ENCODE measurements at places on chromosomes 2 and 18. TPM values are rescaled to one million over a fixed set of nuclear protein-coding genes. Genes with fewer than 3 reads are reported as not detected.

GRCh38 chr2:232567721-232568120 is 17.2 kb downstream of the EIF4E2 start:
- no peak for DNase-seq

DNA sequence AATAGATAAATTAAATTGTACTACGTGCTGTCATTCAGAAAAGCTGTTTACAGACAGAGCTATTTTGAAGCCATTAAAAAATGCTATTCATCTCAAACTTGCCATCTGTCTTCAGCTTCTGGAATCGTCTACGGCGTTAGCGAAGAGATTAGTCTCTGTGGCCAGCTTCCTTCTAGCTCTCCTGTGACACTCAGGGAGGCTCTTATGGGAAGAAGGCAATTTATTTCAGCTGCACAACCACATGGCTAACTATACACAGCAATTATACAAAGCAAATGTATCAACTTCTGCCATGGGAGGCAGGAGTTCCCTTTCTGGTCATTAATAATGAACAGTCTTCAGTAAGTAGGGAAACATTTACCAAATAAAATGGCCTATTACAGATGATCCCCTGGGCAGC is 6.3 kb downstream of the CTAGE1 start:
- DNase-seq: no peak

- no peak for DNase-seq
These were observed 135.5 kb downstream of the GAREM1 start for GRCh38 chr18:32335228-32335627.

DNA sequence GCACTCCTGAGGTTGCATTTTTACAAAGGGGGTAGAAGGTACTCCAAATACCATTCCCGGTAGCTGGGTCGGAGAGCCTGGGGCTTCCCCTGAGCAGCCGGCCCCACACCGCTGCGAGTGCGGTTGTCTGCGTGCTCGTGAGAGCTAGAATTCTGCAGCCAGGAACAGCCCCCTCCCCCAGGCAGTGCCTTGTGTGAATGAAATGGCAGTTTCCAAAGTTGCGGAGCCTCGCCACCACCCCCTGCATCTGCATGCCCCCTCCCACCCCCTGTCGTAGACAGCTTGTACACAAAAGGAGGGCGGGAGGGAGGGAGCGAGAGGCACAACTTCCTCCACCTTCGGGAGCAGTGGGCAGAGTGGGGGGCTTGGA is 1.1 kb downstream of the MYCN start:
- peak; percentile 43 for DNase-seq

GRCh38 chr2:41735476-41735875 is 312.3 kb upstream of the PKDCC start:
- DNase-seq: no peak

Gene BUB1
- 15.6 TPM for total RNA-seq

GRCh38 chr18:42514512-42514911 is 559.5 kb downstream of the PIK3C3 start:
- DNase-seq: no peak

Gene MYO5B
- 8.0 TPM for total RNA-seq

DNA sequence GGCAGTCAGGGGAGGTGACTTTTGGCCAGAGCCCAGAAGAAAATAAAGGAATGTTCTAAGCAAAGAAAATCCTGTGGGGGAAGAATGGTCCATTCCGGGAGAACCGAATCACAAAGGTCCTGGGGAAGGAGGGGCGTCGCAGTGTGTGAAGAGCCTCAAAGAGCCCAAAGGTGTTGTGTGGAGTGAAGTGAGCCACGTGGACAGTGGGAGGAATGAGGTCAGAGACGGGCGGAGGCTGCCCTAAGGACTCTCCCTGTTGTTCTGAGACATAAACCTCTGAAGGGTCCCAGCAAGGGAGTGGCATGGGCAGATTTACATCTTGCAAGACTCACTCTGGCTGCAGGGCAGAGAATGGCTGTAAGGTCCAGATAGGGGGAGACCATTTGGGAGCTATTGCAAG is 91.3 kb upstream of the SEC11C start:
- DNase-seq: no peak

Data from spinal cord (tissue), 10 donors.